SJCRH30 (cell line): ENCODE measurements at places on chromosomes 2 and 18. TPM values are rescaled to one million over a fixed set of nuclear protein-coding genes. Genes with fewer than 3 reads are reported as not detected.

UBR3 gene
- 26.4 and 31.4 TPM in 2 replicates for total RNA-seq

GPR35 gene
- total RNA-seq = 0.04 and 0.30 TPM in 2 replicates

HSBP1L1 gene
- not detected in 2 replicates for total RNA-seq

TMEFF2 gene
- total RNA-seq = 5.0 and 7.0 TPM in 2 replicates

OXER1 gene
- total RNA-seq = 1.8 and 2.0 TPM in 2 replicates

L3MBTL4 gene
- not detected in 2 replicates for total RNA-seq

TMEM131 gene
- total RNA-seq = 26.6 and 29.7 TPM in 2 replicates

SPAST gene
- total RNA-seq = 38.4 and 41.0 TPM in 2 replicates

SERPINB3 gene
- not detected in 2 replicates for total RNA-seq

RBM43 gene
- total RNA-seq = 1.2 and 1.3 TPM in 2 replicates

HRH4 gene
- total RNA-seq = not detected in 2 replicates

REG3G gene
- not detected in 2 replicates for total RNA-seq

CLASP1 gene
- total RNA-seq = 53.0 and 53.8 TPM in 2 replicates

B3GNT7 gene
- 0.04 TPM in 1 of 2 replicates, not detected in the other for total RNA-seq

GAL3ST2 gene
- not detected in 2 replicates for total RNA-seq

VWA3B gene
- total RNA-seq = not detected in 2 replicates

DOCK10 gene
- total RNA-seq = 12.3 and 15.3 TPM in 2 replicates

C2orf81 gene
- total RNA-seq = 0.43 and 0.48 TPM in 2 replicates

PLGLB1 gene
- 0.81 and 1.0 TPM in 2 replicates for total RNA-seq

TRIP12 gene
- 156 and 167 TPM in 2 replicates for total RNA-seq

ANO7 gene
- total RNA-seq = 2.3 and 3.2 TPM in 2 replicates

TSGA10 gene
- total RNA-seq = 3.1 and 4.2 TPM in 2 replicates

ITGB1BP1 gene
- total RNA-seq = 63.0 and 68.7 TPM in 2 replicates

CFC1 gene
- not detected in 2 replicates for total RNA-seq

TGFA gene
- total RNA-seq = 7.8 and 8.9 TPM in 2 replicates

C2orf66 gene
- total RNA-seq = 0.06 and 0.08 TPM in 2 replicates

FEV gene
- total RNA-seq = not detected in 2 replicates

ANKRD29 gene
- total RNA-seq = 3.9 TPM in 2 replicates

IL1RL1 gene
- not detected in 2 replicates for total RNA-seq

CD207 gene
- 0.08 TPM in 1 of 2 replicates, not detected in the other for total RNA-seq

CNTNAP5 gene
- total RNA-seq = not detected in 2 replicates

SERPINB13 gene
- total RNA-seq = not detected in 2 replicates

NAT8 gene
- total RNA-seq = not detected in 2 replicates

TRPM8 gene
- 0.10 and 0.18 TPM in 2 replicates for total RNA-seq

BABAM2 gene
- 33.2 and 37.3 TPM in 2 replicates for total RNA-seq

ZBTB14 gene
- 10.9 and 15.2 TPM in 2 replicates for total RNA-seq

SATB2 gene
- total RNA-seq = 13.3 and 14.8 TPM in 2 replicates

ADRA2B gene
- not detected in 2 replicates for total RNA-seq

M1AP gene
- total RNA-seq = not detected in 2 replicates

SANBR gene
- total RNA-seq = 16.8 and 21.6 TPM in 2 replicates

APCDD1 gene
- total RNA-seq = not detected in 2 replicates

UGT1A1 gene
- total RNA-seq = not detected in 2 replicates

FRZB gene
- total RNA-seq = 0.35 and 0.49 TPM in 2 replicates

ALPP gene
- total RNA-seq = 0.08 TPM in 1 of 2 replicates, not detected in the other

C18orf63 gene
- total RNA-seq = not detected in 2 replicates

TSN gene
- total RNA-seq = 128 and 131 TPM in 2 replicates

SERPINB2 gene
- not detected in 2 replicates for total RNA-seq

RUFY4 gene
- not detected in 2 replicates for total RNA-seq

KCNIP3 gene
- total RNA-seq = not detected in 2 replicates

LONRF2 gene
- not detected in 2 replicates for total RNA-seq

KHK gene
- total RNA-seq = 0.30 and 0.63 TPM in 2 replicates

CDK15 gene
- 0.20 and 0.47 TPM in 2 replicates for total RNA-seq

FABP1 gene
- 0.32 TPM in 1 of 2 replicates, not detected in the other for total RNA-seq

RAMP1 gene
- total RNA-seq = not detected in 2 replicates
